ENCODE measurements at places on chromosomes 7 and 10.
A peak's percentile ranks its signal among the peaks of the same experiment; 100 is the strongest.

DNA sequence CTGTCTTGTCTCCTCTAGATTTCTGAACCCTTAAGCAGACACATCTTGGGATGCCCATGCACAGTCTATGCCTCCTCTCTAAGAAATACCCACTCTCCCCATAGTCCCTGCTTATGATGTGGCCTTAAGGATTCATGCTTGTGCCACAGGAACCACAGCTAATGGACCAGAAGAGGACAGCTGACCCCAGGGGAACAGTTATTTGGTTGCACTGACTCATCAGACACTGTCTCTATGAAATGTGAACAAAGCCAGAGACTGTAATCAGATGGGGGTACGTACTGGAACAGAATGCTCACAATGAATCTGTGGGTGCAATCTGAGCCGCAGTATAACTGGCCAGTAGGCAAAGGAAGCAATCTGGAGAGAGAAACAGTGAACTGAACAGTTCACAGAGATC lies 121.9 kb downstream of the USP6NL start:
- no peak for DNase-seq

DNA sequence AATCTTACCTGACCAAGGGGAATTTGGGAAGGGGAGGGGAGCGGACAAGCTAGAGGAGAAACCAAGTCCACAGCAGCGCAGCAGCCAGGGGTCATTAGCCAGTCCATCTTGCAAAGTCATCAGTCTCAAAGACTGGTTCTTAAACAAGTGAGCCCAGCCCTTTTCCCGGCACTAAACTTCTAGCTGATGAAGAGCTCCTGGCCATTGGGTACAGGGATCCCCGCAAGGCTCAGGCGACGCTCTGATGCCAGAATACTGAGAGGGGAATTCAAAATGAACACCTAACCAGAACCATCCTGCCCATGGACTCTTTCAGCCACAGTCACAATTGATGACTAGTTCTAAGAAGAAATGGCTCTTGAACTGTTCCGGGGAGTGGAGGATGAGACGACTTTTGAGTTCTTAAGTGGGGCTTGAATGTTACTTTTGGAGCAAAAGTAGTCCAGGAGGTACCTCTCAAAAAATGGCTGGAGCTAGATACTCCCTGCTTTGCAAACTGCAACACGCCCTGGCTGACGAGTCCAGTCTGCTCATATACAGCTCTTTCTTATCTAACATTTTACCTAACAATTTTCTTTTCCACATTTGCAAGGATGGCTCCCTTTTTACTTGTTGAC lies 2.5 kb upstream of the TWIST1 start:
- no peak for DNase-seq

- DNase-seq: no peak
Measured at GRCh38 chr10:22477334-22478287, 132.3 kb downstream of the SPAG6 start.

- DNase-seq: no peak
Measured at GRCh38 chr7:105020926-105021325, 6.9 kb downstream of the KMT2E start.

DNA sequence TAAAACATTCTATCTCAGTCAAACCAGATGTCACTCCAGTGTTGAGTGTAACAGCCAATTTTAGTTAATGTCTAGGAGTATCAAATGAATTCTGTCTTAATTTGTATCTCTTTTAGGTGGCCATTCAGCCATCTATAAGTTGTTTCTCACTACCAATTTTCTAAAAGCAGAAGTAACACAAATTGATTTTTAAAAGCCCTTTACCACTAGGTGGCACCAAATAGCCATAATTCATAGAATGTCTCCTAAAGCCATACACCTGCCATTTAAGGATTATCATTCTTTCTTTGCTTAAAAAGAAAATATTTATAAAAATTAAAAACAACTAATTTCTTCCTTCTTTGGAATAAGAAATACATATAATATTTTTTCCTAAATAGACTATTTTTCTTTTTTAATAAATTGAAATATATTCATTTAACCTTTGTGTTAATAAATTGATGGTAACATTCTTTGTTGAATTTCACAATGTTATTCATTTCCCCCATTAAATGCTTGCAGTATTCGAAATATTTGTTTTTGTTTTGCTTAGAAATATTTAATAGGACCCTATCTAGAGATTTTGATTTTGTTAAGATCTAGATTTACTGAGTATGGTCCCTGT lies 107.8 kb upstream of the PPP1R3A start:
- peak; percentile 45 for DNase-seq

DNA sequence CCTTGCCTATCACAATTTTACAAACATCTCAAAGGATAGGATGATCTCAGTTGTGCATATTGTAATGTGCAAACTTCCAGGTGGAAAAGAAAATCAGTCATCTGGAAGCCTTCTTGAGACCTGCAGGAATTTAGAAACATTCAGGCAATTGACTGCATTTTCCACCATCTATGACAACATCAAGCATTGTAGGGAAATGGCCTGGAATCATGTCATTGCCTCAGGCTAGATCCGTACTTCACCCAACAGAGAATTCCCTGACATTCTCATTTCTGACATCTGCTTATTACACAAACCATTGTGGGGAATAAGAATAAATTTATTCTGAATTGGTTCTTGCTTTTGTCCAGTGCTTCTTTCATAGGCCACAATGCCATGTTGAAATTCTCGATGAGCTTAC lies 124.9 kb upstream of the NPVF start:
- no peak for DNase-seq

DNA sequence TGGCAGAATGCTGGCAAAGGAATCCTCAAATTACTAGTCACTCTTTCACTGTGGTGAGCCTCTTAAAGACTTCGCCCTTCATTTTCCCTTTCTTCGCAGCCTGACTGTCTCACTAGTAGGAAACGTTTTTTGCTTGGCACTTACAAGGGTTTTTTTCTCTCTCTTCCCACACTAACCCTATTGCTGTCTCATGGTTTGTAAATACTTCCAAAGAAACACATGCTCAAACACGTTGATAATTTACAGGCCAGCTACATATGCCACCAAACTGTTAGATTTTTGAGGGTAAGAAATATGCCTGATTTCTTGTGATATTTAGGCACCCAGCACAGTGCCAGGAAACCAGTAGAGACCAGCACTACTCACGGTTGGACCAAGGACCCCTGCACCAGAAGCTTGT lies 248.3 kb upstream of the YAE1 start:
- no peak for DNase-seq

GRCh38 chr7:20299647-20300312 lies 30.9 kb upstream of the ITGB8 start:
- DNase-seq: peak; percentile 12

DNA sequence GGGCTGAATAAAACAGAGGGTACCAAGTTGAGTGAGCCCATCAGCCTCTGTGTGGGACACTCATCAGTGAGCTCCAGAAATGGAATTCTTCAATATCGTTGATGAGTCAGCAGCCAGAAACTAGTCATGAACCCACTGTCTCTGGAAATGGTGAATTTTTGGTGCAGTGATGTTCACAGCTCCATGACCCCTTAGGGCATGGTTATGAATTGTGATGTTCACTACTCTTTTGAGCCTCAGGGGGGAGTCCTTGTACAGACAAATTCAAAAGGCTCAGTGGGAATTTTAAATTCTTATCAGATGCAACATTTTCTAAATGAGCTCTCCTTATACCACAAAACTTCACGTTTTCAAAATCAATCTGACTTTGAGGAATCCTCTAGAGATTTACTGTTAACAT lies 335.7 kb downstream of the PHTF2 start:
- DNase-seq: peak; percentile 91

- DNase-seq: no peak
Measured at GRCh38 chr10:80552151-80552646, 14.5 kb downstream of the SH2D4B start.

- DNase-seq: no peak
Measured at GRCh38 chr10:105540381-105540780, 899.3 kb downstream of the SORCS3 start.

- DNase-seq: peak; percentile 98
Measured at GRCh38 chr7:137978464-137979237, 23.2 kb downstream of the CREB3L2 start.

DNA sequence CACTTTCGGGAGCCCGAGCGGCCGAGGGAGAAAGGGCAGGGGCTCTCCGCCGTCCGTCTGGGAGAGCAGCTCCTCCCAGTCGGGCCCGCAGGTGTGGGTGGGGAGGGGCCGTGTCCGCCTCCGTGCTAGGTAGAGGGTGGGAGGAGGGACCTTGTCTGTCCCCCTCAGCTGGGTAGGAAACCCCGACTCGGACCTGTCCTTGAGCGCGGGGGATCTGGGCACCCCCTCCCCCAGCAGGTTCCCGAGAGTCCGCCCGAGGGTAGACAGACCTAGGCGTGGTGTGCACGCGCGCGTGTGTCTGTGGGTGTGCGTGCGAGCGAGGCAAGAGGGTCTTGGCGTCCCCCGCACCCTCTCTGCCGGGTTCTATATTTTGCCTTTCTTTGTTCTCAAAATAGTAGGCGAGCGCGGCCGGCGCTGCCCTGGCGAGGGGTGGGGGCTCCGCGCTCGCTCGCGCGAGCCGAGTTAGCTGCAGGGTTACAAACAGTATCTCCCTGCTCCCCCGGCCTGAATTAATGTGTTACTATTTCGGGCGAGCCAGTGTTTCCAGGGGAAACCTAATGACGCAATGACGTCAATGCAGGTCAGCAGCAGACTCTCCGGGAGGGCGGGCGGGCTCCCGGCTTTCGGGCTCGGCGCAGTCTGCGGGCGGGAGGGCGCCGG lies 73.9 kb upstream of the LEP start:
- peak; percentile 57 for DNase-seq
